ENCODE measurements at places on chromosomes 3 and 15.

DNA sequence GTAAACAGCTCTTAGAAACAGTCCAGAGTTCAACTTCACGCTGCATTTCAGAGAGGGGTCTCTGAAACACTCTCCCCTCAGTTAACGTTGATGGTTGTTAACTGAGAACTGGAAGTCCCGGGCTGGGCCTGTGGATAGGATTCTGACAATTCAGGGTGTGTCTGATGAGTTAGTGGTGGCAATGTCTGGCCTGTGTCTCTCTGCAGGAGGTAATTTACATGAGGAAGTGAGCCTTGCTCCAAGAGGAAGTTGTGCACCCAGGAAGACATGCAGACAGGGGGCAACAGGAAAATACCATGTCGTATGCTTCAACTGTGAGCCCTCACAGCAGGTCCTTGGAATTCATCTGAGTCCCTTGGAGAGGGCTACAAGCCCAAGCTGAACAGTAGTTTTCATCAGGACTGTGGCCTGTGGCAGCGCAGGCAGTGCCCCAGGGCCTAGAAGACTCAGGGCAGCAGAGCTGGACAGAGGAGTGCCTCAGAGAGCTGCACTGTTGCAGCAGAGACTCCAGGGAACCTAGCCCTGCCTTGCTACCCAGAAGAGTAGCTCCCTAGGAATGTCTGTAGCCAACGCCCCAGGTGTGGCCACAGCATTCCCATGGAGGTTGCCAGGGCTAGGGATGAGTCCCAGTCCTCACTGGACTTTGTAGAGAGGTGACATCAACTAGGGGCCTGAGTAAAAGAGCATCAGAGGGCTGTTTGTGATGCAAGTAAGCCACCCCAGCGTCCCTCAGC is 104.6 kb upstream of the SELENOK start:
- DNase-seq = no peak

DNA sequence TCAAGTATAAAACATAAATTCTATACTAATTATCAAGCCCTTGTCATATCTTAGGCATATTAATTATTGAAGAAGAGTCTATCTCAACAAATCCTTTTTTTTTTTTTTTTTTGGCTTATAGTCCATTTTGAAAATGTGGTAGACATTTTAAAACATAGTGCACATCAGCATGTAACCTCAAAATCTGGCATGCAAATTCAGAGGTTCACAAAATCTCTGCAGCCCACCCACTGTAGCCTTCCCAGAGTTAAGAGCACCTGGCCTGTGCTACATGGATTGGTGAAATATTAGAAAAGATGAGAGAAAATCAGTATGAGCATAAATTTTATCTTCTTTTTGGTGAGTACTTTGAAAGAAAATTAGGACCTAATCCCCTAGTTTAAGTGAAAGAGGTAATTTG is 84.8 kb downstream of the MBNL1 start:
- DNase-seq = no peak

DNA sequence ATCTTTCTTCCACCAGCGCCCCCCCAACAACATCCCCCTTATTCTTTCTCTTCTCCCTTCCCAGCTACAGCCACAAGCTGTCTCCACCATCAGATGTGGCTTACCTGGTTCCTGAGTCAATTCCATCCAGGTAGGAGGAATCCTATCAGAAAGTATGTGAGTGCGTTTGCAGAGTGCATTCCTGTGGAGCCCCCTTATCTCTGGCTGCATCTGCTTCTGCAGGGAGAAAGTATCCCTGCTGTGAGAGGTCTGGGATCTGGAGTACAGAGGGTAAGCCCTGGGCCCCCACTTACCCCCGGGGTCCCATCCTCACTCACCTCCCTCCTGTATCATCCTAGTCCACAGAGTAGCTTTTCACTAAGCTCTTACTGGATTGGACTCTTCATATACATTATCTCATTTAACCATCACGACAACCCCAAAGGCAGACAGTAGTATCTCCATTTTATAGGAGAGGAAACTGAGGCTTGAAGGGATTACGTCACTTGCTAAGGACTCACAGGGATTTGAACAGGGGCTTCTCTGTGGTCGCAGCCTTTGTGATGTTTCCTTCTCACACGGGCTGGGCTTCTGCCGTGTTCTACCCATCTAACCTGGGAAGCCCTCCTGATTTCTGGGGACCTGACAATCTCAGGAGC is 22.2 kb upstream of the MAGEF1 start:
- no peak for DNase-seq

DNA sequence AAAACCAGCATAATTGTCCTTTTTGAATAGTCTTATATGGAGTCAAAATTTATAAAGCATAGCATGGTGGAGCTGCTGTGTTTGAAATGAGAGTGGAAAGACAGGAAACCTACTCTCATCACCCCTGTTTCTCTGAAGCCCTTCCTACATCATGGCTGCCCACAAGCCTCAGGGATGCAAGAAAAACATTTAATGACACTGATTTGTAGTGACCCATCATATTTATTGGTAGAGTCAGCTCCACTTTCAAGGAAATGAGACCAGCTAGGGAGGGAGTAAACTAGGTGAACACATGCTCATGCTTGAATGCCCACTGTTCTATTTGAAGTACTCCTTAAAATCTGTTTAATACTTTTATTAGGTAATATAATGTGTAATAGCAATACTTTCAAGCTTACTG is 494.3 kb upstream of the KCNMB2 start:
- no peak for DNase-seq

DNA sequence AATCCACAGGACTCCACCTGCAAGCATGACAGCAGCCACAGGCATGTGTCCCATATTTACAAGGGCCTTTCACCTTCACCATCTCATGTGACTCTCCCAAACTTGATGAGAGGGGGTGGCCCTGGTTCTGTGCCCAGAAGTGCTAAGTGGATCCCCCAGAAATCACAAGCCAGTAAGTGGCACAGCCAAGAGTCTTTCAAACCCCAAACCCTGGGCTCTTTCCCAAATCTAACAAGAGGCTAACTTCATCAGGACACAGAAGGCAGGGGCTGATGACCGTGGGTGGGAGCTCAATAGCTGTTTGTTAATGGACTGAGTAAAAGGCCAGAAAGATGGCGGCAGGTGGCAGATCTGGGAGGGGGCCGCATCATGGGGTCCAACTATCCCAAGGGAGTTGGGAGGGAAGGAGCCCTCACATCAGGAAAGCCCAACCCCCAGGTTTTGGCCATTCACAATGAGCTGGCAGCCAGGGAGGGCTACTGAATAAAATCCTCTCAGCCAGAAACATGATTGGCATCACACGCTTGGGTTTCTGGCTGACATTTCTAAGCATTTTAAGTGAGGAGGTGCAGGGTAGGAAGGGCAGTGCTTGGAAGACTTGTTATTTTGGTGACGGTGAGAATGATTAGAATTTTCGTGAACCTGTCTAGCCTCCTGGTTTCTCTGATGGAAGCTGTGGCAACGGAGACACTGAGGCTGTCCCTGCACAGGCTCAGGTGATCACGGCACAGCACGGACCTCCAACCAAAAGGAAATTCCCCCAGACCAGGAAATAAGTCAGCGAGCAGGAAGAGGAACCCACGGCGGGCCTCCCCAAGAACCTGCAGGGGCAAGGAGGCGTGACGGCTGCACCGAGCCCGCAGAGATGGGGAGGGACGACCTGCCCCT is 109.3 kb downstream of the OXNAD1 start:
- DNase-seq = no peak

DNA sequence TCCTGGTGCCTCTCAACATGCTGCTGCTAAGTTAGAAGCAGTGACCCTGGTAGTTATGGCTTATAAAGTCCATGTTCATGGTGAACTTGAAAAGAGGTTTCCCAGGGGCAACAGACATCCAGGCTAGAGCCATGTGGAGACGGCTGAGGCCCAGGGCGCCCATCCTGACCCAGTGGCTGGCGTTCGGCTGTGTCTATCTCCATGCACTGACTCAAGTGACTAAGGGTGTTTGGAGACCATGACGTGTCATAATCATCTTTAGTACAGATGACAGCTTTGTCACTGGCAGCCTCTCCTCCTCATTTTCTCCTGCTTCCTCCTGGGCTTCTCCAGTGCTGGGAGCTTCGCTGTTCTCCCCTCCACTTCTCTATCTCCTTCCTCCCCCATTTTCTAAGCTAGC is 287.4 kb upstream of the LYSMD4 start:
- DNase-seq = no peak

Measured in AG08396 (cell line).